C1 segment of cervical spinal cord (tissue), 14 donors: ENCODE measurements at places on chromosomes 2 and 18.

GRCh38 chr2:129229830-129230441 lies 749.5 kb upstream of the RAB6C start:
- no peak for DNase-seq

GRCh38 chr2:232541195-232541960 lies 1.9 kb downstream of the CHRNG start:
- DNase-seq = no peak

DNA sequence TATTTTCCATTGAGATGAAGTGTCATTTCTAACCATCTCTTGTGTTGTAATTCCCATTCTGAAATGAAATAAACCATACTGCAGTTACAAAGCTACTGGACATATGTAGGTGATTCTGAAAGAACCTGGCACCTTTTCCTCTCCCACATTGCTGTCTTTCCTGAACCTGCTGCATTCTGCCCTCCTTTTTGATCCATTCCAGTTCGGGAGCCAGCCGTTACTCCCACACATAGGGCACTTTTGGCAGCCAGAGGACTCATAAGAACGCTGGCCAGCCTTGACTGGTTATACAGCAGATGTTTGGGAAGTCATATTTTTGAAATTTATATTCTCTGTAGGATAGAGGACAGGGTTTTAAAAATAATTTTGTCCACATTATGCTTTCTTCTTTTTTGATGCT lies 369.8 kb upstream of the CDH7 start:
- no peak for DNase-seq

DNA sequence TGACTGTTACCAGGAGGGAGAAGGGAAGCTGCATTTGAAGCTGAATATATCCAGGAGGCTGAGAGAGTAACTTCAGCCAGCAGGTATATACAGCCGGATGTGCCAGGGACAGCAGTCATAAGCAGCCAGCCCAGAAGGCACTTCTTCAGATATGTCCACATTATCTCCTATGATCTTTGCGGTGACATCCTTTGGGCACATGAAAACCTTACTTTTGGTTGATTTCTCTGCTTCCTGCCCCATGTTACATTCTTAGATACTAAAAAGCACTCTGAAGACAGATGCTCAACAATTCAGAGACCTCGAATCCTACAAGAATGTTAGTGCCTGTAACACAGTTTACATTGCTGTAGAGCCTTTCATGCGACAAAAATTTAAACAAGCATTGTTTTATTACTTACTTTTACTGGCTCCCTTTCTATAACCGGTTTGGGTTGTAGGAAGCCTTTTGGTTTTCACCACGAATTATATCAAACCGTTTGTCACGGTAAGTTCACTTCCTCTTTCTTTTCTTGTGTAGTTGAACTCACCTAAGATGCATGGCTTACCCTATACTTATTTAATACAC lies 50.3 kb upstream of the TLK1 start:
- DNase-seq = no peak

- no peak for DNase-seq
These were observed 793.5 kb downstream of the METTL4 start for GRCh38 chr18:1777843-1778242.

- no peak for DNase-seq
These were observed 307 bp upstream of the DUSP11 start for GRCh38 chr2:73780237-73780582.

DNA sequence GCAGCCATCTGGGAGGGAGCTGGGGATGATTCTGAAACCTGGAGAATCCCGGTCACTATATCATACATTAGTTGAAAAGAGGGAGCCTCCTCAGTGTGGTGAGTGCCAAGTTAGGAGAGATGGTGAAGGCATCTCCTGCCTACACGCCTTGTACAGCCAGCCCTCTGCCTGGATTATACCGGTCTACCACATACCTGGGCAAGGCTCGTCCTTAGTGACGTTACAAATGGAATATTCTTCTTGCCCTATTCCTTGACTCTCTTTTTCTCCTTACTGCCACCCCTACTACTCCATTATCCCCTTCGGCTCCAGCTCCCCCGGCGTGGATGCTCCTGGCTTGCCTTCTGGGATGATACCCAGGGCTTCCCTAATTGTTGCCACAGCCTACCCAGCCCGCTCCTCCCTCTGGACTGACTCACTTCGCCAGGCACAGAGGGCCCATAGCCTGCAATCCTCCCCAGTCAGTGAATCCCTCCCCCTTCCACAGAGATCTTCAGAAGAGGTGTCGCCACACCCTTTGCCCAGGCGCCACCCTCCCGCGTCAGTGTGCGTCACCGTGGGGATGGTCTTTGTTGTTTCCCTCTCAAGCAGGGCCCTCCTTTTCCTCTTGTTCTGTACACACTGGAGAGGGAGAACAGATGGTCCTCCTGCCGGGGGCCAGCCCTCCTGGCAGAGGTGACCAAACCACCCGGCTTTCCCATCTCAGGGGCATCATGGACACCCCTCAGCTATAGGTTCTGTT lies 115.2 kb upstream of the EPAS1 start:
- no peak for DNase-seq

GRCh38 chr18:23237524-23238151 lies 102.4 kb downstream of the CABLES1 start:
- DNase-seq = no peak

DNA sequence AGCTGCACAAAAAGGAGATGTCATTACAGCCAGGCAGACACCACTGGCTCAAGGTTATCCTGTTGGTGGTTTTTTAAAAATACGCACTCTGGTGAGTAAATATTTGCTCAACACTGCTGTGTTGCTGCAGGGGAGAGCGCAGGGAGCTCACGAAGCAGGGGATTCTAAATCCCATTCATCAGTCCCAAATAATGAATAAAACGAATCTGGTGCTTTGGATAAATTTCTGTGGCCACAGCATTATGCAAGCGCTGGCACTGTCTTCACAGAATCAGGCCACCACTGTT lies 256.2 kb downstream of the HDAC4 start:
- no peak for DNase-seq

DNA sequence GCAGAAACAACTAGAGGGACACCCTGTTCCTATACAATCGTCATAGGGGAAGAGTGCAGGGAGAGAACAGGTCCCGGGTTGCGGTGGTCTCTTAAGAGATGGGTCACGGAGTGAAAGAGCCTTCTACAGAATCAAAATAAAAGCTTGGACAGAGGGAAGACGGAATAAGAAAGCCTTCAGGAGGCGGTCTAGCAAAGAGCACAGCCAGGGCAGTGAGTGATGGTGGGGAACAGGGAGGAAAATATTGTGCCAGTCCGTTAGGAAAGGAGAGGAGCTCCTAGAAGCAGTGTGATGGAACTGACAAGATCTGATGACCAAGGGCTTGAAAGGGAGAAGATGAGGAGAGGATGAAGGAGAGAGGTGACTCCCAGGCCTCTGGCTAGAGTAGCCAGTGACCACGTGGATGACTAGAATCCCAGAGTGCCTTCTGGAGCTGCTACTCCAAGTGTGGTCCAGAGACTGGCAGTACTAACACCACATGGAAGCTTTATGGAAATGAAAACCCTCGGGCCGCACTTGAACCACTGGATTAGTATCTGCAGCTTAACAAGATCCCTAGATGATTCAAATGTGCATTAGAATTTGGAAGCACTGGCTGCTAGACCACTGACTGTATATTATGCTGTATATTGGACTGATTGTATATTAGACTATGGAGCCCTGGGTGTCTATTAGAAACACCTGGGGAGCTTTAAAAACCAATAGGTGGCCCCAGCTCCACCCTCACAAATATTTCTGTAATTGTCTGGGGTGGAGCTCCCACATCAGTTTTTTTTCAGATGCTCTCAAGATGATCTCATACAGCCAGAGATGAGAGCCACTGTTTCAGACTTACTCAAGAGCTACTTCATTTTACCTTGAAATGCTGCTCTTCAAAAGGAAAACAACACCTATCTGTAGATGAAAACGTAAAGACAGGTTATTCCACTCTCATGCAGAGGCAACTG lies 1.1 kb upstream of the EVA1A start:
- no peak for DNase-seq

DNA sequence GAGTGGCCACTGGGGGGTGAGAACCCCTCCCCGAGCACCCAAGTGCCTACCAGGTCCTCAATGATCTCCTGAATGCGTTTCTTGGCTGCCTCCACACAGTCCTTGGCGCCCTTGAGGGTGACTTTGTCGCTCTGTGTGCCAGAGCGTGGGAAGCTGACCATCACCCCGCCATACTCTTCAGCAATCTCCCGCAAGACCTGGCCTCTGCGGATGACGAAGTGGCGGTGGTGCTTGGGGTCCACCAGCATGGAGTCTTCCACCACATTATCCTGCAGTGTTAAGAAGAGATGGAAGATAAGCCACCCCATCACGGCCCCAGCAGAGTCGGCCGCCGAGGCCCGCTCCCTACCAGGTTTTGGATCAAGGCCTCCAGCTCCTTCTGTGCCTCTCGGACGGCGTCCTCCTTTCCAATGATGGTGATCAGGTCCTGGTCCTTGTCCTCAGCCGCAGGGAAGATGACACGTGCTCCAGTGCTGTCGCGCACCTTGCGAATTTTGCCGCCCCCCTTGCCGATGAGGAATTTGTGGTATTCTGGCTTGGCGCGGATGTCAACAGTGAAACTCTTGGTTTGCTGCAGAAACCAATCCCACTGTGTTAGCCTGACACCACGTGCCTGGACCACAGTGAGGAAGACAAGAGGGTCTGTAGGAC lies 51.2 kb downstream of the ANO7 start:
- DNase-seq = no peak

GRCh38 chr2:68214381-68214780 lies 38.0 kb downstream of the PPP3R1 start:
- DNase-seq = no peak

DNA sequence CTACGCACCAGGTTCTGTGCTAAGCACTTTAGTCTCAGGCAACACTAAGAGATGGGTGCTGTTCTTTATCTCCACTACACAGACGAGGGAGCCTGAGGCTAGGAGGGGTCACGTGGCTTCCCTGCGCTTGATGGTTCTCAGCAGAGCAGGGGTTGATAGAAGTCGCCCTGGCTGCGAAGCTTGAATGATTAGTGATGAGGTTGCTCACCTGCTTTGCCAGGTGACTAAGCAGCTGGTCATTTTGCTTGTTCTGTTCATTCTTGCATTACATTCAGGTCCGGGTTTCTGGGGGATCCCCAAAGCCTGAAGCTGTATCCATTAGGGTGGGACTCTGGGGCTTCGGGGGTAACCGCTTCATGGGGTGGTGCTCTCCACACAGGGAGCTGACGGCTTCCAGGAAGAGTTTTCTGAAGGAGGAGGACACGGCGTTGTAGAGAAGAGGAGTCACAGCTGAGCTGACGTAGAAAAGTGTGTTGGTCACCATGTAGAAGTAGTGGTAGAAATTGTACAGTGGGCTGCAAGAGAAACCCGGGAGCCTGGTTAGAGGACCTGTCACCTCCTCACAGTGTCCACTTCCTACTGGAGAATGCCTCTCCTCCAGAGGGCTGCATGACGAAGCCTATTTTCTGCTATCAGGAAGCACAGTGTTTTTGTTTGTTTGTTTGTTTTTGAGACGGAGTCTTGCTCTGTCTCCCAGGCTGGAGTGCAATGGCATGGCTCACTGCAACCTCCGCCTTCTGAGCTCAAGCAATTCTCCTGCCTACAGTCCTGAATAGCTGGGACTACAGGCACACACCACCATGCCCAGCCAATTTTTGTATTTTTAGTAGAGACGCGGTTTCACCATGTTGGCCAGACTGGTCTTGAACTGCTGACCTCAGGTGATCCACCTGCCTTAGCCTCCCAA lies 11.5 kb downstream of the NTSR2 start:
- no peak for DNase-seq

DNA sequence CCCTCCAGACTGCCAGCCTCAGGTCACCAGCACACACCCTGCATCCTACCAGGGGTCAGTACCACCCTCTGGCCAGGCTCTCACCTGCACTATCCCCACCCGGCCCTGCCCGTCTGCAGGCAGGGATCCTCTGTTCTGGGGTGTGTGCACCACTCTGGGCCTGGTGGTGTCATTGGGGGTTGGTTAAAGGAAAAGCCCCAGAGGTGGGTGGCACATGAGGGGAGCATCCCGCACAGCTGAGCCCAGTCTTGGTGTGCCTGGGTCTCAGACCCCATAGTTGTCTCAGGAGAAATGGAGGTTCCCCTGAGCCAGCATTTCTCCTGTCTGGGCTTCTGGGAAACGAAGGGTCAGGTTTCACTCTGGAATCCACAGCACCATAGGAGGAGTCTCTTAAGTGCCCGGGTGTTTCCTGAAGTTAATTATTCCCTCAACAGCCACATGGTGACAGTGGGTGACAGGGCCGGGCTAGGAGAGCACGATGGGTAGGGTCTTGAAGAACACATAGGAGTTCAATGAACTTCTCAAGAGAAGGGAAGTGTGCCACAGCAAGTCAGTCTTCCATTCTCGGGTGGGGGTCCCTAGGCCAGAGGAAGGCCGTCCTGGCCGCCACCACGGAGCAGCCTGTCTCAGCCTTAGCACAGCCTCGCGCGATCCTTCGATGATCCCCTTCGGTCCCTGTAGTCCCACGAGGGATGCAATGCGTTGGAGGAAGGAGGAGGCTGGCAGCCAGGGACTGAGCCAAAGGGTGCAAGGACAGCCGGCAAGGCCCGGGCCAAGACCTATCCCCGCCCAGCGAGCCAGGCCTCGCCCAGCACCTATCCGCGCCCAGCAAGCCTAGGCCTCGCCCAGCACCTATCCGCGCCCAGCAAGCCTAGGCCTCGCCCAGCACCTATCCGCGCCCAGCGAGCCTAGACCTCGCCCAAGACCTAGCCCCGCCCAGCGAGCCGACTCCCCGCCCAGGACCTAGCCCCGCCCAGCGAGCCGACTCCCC lies 1.1 kb upstream of the FARP2 start:
- DNase-seq = no peak

- no peak for DNase-seq
These were observed 115.5 kb downstream of the MGAT5 start for GRCh38 chr2:134369220-134369902.

DNA sequence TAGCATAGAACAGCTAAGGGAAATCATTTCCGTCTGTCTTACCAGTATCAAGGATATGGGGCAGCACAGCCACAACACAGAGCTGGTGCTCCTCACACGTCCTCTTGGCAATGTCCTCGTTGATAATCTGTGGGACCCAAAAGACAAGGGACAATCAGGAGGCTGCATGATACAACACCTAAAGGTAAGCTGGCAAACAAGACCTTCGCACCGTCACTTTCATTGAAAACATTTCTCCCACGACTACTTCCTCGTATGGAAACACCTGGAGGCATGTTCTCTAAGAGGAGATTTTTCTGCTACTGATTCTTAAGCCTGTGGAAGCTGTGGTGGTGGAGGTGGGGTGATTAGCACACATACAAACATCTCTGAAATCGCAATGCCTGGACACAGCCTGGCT lies 23.7 kb downstream of the PDIA6 start:
- no peak for DNase-seq

- no peak for DNase-seq
These were observed 513.5 kb downstream of the TRIB2 start for GRCh38 chr2:13230221-13230620.

- no peak for DNase-seq
These were observed 115.2 kb downstream of the OSBPL6 start for GRCh38 chr2:178309541-178309940.
